ENCODE measurements at places on chromosomes 7 and 10. TPM values are rescaled to one million over a fixed set of nuclear protein-coding genes. Genes with fewer than 3 reads are reported as not detected.

- H3K27me3 ChIP-seq: no peaks in the 10 kb centered on the region
- H3K27ac ChIP-seq: peak overlapping the region; percentile 24
These were observed 155.5 kb downstream of the SVIL start for GRCh38 chr10:29479081-29479925.

The SPDYE6 gene
- not detected for total RNA-seq

GRCh38 chr7:30815388-30815854 is 44.2 kb downstream of the MINDY4 start:
- no peak overlapping the region for H3K4me3 ChIP-seq
- no peak for DNase-seq
- H3K4me1 ChIP-seq: peaks cover 39% of the 10 kb centered on the region
- peak overlapping the region; percentile 96 for H3K27ac ChIP-seq
- no peaks in the 10 kb centered on the region for H3K36me3 ChIP-seq

The MMP21 gene
- total RNA-seq: 0.67 TPM

DNA sequence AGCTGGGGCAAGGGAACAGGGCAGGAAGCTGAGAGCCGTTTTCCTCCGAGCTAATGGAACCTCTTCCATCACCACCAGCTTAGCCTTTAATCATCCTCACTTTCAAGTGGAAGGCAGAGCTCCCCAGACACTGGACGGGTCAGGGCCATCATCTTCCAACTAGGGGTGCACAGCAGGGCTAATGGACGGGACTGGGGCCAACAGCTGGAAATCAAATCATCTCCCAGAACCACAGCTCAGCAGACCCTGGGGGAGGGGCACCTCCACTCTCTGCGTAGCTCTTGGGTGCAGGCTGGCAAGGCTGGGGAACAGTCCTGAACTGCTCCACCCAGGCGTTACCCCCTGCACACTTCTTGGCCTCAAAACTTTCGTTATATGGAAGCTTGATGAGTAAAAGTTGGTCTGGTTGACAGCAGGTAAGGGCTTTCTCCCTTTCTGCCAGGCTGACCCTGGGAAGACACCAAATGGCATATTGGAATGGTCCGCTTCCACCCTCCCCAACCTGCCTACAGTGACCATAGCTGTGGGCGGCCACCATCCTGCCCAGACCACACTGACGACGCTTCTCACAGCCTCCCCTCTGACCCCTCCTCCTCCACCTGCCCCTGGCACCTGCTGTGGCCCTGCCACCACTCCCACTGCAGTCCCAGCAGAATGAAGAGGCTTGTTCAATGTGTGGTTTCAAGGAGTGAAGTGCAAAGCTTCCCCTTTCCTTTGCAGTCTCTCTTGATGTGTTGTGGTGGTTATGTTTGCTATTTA is 51.7 kb upstream of the RET start:
- no peaks in the 10 kb centered on the region for H3K36me3 ChIP-seq
- H3K4me3 ChIP-seq: no peak overlapping the region

DNA sequence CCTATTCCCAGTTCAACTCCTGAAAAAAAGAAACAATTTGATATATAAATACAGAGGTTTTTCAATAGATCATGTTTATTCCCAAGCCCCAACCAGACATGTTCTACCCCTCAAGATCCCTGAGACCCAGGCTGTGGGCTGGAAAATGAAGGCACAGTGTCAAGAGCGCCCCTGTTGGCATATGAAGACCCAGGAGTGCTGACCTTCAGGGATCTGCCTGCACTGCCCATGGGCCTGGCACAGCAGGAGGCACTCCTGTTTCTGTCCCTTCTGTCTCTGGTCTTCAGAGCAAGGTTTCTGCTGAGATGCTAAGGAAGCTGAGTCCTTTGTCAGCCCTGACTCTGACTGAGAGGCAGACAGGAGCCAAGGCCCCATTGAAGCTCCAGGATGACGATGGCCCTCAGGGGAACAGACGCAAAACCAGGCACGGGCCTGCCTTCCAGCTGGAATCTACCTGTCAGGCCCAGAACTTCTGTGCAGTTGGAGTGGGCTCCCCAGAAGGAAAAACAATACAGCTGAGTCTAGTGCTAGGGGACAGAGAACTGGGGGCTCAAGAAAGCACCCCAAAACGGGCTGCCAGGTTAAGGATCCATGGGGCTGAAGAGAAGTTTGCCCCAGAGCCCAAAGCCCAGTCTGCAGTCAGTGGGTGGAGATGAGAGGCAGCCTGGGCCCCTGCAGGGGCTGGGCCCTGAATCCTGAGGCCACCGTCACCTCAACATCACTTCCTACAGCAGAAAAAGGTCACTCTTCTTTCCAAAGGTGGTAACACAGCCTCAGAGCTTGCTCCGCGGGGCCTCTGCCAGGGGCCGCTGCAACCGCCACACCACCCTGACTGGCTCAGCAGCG is 6.7 kb upstream of the AIFM2 start:
- no peaks in the 10 kb centered on the region for H3K27me3 ChIP-seq
- H3K27ac ChIP-seq: no peak overlapping the region
- no peaks in the 10 kb centered on the region for H3K4me1 ChIP-seq
- DNase-seq: no peak

- H3K27me3 ChIP-seq: no peaks in the 10 kb centered on the region
- no peak overlapping the region for H3K4me3 ChIP-seq
- H3K4me1 ChIP-seq: peaks cover 36% of the 10 kb centered on the region
These were observed 97.4 kb downstream of the C10orf105 start for GRCh38 chr10:71622154-71622526.

DNA sequence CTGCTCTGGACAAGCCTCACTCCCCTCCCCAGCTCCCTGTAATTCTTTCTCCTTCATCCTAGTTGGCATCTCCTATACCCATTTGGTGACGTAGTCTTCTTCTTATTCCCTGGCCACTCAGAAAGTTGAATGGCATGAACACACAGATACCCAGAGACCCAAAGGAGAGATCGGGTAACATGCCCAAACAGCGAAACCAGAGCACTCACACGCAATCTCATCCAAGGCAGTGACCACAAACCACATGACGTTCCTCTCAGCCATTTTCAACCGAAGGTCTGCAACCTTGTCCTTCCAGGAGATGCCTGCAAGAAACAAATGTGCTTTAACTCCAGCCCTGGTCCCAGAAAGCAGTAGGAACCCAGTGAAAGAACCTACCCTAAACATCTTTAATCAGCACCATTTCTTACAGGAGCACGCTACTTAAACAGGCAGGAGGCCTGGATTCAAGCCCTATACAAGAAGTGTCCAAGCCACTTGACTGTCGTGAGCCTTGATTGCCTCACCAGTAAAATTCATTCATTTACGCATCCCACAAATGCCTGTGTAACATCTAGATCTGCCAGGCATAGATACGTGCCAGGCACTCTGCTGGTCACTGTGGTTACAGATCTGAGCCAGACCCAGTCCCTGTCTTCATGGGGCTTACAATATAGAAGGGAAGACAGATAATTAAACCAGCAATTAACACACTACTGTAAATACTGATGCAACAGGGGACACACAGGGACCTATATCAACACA is 37.1 kb downstream of the XPNPEP1 start:
- DNase-seq: no peak
- peaks cover 13% of the 10 kb centered on the region for H3K36me3 ChIP-seq
- H3K27ac ChIP-seq: peak overlapping the region; percentile 85
- H3K4me3 ChIP-seq: no peak overlapping the region
- peaks cover 29% of the 10 kb centered on the region for H3K4me1 ChIP-seq

The OR9A2 gene
- not detected for total RNA-seq

The NME8 gene
- 2.6 TPM for total RNA-seq

The NEUROG3 gene
- total RNA-seq: not detected

The RBM17 gene
- 77.2 TPM for total RNA-seq

DNA sequence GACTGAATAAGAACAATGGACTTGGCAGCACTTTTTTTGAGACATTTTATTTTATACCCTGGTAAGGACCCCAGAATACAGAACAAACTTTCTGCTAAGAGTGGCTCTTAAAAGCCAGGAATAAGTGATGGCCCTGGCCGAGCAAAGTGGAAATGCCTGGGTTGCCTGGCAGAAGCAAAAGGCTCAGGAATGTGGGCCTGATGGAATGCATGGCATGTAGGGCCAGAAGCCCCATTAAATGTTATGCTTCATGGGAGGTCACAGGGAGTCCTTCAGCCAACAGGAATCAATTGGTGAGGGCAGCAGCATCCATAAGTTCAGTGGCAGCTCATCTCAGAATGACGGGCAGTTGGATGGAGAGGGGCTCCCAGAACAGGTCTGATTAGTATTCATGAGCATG is 301.5 kb upstream of the CACNA2D1 start:
- peak overlapping the region; percentile 59 for H3K27ac ChIP-seq
- peak; percentile 71 for DNase-seq
- H3K27me3 ChIP-seq: no peaks in the 10 kb centered on the region
- H3K4me1 ChIP-seq: peaks cover 5% of the 10 kb centered on the region
- no peak overlapping the region for H3K4me3 ChIP-seq
- no peaks in the 10 kb centered on the region for H3K36me3 ChIP-seq

Data from thyroid gland (tissue), 4 donors.